ENCODE measurements at places on chromosomes 2 and 18.

- DNase-seq = no peak
These were observed 241.6 kb downstream of the RPIA start for GRCh38 chr2:88933091-88933490.

DNA sequence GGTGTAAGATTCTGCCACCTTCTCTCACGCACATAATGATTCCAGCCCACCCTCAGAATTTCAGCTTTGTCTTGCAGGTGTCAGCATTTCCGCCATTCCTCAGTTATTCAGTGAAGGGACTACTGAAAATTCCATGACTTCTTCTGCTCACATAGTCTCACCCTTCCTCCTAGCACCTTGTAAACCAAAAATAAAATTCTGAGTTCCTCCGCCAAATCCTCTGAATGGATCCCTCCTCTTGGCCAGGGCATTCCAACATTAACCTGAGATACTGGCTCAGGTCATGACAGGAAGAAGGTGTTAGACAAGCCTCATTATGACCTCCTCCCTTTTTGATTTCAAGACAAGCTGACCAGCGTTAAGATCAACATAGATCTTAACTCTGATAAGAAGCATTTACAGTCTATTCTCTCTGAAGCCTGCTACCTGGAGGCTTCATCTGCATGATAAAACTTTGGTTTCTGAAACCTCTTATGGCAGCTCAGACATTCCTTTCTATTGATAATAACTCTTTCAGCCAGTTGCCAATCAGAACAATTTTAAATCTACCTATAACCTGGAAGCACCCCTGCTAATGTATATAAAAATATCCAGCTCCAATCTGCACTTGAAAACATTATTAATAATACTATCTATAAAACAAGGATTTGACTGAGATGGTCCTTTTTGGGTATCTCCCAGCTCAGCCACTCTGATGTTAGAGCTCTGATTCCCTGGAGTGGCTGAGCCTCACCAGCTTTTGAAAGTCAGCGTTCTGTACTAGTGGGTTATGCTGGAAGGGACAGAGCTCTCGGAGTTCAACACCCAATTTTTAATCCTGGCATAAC, 136.4 kb upstream of the APCDD1 start:
- DNase-seq = no peak

DNA sequence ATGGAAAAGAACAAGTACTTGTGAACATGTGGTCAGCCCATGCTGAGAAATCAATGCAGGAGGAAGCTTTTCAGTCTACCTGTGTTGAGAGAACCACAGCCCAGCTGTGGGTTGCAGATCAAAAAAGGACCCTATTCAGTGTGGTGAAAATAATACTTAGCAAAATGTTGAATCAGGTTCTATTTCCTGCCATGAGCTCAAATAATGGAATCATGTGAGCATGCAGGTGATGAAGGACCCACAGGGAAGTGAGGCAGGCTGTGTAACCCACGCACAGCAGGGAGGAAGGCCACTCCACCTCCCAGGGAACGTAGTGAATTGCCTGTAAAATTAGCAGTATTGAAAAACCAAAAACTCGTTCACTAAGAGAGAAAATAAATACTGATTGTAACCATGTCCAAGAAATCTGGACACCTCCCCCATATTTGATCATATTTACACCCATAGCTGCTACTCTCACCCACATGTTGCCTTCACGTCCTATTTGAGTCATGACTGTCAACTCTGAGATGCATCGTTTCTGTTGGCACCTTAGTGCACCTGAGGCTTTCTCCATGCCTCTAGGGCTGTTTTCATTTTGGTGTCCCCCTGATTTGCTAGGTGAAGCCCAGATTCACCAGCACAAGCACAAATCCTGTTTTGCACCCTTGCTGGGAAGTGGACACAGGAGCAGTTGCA, 20.5 kb upstream of the BCL2L11 start:
- DNase-seq = no peak

DNA sequence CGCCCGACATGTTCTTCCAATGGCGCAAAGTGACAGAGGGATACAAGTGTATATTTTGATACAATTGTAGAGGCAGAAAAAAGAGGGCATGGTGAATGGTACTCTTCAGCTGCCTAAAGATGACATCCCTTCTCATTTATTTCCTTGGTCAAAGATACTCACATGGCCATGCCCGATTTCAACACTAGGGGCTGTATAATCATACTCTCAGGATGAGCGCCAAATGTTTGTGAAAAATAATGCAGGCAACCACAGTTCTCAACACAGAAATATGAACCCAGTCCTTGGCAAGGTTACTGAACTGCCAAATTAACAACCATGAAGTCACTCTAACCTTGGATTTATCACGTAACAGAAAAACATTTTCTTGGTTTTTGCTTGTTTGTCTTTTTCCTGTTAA, 204.4 kb downstream of the CCDC102B start:
- DNase-seq = no peak

GRCh38 chr2:175463589-175464310, 282.2 kb upstream of the ATP5MC3 start:
- no peak for DNase-seq

GRCh38 chr2:236581546-236581945, 11.9 kb downstream of the ACKR3 start:
- no peak for DNase-seq

- DNase-seq = peak; percentile 16
These were observed 17.2 kb downstream of the IFIH1 start for GRCh38 chr2:162301151-162301804.

Measured in stimulated activated CD8-positive, alpha-beta memory T cell treated with anti-CD3 and anti-CD28 coated beads, Interleukin-4, amount 100 ng/mL, for 1 hour (primary cell).